ENCODE measurements at places on chromosomes 6 and 20.

GRCh38 chr6:152404086-152404857 lies 232.9 kb downstream of the SYNE1 start:
- DNase-seq, result no peak

GRCh38 chr6:165574220-165575157 lies 88.6 kb downstream of the PDE10A start:
- DNase-seq, result no peak

DNA sequence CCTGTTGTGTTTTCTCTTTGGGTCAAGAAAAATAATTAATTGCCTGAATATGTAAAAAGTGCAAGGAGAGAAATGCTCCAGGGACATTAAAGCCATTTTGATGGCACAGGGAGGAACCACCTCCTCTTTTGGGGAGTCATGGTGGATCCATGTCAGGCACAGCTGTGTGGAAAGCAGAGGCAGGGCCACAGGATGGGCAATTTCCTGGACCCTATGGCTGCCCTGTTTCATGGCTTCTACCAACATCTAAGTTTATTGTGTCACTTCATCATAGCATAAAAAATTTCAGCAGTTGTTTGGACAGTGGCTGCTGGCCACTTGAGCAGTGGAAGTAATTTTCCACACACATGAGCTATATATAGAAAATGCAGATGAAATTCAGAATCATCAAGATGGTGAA lies 238.2 kb downstream of the SYNE1 start:
- no peak for DNase-seq

- no peak for DNase-seq
Observed at GRCh38 chr6:29813809-29814208, 13.8 kb upstream of the HLA-G start.

DNA sequence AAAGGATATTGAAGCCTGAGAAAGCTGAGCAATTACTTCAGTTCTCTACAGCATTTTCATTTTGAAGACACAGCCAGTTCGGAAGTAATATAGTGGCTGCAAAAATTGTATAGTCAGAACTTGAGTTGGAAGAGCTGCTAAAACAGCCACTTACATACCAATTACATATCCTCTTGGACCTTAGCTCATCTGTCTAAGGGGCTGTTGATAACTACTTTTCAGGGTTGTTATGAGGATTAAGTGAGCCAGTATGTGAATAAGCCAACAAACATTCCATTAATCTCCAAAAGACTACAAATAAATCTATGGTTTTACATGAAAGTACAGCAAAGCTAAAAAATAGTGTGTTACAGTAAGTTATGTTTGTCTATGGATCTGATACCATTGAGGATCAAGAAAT lies 59.7 kb downstream of the TMEM200A start:
- DNase-seq, result peak; percentile 8

DNA sequence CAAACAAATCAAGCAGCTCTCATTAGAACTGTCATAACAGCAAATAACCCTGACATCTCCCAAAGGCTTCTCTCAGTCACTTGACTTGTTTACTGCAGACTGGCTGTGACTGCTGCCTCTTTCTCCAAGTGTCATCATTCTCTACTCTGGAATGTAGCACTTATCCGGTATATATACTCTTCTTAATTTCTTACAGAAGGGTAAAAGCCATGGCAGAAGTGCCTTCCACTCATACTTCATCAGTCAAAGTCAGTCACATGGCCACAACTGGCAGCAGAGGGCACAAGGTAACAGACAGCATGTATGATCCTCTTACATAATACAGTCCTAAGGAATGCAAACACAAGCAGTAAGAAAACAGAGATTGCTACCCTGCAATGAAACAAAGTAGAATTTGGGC lies 9.3 kb downstream of the NAPB start:
- no peak for DNase-seq

DNA sequence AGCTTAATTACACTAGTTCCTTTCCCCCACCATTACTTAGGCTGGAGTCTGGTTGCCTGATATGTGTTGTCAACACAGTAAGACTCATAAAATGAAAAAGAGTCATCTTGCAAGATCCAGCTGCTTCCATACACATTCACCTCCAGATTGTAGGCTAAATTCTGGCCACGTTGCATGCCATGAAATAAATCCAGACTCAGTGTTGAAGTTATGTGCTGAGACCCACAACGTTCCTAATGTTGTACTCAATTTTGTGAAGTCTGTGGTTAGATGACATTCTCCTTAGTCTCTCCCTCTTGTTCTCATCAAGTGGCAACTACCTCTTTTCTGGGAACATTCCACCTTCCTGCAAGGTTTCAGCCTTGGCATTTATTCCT lies 212.3 kb downstream of the LMBRD1 start:
- DNase-seq, result peak; percentile 69

DNA sequence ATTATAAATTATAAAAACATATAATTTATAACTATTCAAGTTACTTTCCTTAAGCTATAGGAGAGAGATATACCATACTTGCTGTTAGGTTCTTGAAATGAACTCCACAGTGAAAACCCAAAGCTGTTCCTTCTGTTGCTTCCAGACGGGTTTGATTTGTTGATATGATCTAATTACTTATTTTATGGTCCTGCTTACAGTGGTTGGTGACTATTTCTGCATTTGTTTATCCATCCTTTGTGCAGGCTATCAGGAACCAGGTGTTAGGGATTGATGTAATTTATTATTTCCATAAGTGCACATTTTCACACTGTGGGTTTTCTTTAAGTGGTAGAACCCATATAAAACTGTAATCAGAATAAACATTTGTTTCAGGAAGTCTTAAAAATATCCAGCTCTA lies 167.1 kb downstream of the KIF6 start:
- DNase-seq, result no peak

DNA sequence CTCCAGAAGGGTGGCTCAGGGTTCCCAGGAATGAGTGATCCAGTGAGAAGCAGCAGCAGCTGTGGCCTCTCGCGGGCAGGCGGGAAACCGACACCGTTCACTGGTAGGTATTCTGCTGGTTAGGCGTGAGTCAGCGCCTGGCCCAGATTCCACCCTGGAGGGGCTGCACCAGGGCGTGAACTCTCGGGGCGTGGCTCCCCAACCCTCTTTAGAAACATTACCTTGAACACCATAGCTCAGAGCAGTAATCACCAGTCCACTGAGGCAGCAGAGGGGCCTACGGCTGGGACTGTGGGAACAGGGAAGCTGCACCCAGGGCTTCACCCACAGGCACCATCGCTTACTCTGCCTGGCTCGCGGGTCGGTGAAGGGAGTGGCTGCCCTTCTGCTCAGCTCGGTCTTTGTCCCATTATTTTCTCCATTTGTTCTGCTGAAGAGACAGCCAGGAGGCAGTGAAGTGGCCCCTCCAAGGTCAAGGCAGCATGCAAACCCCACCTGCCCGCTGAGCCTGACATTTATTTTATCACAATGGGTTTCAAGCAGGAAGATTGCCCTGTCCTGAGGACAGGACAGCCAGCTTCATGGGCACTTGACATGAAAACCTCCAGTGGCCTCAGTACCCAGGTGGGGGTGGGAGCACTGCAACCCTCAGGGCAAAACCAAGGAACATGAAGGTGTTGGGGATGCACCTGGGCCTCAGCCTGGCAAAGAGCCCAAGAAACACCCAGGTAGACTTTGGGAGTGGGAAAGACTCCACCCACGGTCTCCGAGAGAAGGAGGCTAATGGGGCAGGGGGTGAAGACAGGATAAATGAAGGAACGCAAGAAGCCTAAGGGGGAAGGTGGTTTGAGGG lies 51.0 kb upstream of the CD93 start:
- peak; percentile 68 for DNase-seq

DNA sequence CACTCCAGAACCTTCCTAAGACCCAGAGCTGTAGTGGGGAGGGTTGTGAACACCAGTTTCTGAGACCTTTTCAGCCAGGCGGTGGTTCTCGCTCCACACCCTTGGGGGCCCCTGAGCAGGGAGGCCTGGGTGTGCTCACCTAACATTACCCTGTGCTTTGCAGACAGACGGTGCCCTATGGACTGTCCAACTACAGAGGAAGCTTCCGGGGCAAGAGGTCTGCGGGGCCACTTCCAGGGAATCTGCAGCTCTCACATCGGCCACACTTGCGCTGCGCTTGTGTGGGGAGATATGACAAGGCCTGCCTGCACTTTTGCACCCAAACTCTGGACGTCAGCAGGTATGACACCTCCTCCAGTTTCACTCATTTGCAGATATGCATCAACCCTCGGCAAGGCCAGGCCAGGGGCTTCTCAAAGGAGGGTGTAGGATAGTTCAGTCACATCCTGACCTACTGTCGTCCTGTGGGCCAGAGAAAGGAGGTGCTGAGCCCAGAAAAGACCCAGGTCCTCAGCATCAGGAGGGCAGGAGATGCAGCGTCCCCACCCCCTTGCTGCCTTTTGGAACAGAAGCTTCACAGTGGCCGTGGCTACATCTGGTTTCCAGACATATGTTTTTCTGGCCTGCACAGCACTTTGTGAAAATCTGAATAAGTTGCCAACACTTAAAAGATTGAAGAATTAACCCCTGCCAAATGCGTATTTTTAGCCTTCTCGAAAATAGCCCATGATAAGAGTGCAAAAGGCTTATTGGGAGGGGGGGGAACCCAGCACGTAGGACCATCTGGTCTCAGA lies 20.6 kb downstream of the EDN3 start:
- DNase-seq, result no peak

GRCh38 chr6:149969635-149970034 lies 5.9 kb downstream of the ULBP1 start:
- no peak for DNase-seq

GRCh38 chr6:142152746-142153145 lies 5.7 kb downstream of the VTA1 start:
- no peak for DNase-seq

- DNase-seq, result no peak
Observed at GRCh38 chr20:51388756-51389542, 153.6 kb downstream of the NFATC2 start.

DNA sequence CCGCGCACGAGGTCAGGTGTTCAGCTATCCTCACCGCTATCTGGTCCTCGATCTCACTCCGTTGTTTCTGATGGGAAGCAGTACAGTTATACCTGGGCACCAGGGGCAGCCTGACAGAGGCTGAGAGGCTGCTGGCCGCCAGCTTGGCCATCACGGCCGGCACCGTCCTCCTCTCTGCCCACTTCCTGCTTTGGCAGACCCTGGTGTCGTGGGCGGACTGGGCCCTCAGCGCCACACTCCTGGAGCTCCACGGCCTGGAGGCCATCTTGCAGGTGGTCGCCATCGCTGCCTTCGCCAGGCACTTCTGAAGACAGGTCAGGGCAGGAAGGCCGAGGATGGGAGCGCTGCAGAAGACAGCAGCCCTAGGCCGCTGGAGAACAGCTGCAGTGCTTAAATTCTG lies 35.2 kb downstream of the NHSL1 start:
- DNase-seq, result no peak

- DNase-seq, result no peak
Observed at GRCh38 chr20:36133821-36134220, 20.7 kb upstream of the EPB41L1 start.

- no peak for DNase-seq
Observed at GRCh38 chr20:33558348-33559144, 68.7 kb downstream of the CBFA2T2 start.

DNA sequence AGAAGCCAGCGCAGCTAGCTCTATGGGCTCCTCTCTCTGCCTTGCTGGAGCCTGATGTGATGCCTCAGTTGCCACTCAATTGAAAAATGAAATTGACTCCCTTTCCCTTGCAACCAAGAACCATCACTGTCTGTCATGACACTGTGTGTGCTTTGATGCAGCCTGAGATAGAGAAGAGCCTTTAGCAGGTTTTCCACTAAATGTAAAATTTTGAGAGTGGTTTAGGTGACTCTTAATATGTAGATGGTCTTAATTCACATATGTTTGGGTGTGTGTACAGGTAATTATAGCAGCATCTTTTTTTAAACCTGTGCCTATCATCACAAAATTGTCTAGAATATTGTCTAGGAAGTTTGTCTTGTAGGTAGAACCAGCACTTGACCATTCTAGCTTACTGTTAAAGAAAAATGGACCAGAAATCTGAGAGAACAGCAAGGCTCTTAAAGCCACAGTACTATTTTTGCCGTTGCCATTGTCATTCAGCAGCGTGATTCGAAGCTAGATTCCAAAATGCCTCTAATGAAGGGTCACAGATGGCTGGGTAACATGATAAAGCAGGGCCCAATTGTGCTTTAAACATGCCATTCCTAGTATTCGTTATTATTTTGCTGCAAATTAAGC lies 1.3 kb downstream of the ARFGEF3 start:
- DNase-seq, result no peak

- DNase-seq, result no peak
Observed at GRCh38 chr20:16417001-16417400, 156.2 kb downstream of the KIF16B start.

DNA sequence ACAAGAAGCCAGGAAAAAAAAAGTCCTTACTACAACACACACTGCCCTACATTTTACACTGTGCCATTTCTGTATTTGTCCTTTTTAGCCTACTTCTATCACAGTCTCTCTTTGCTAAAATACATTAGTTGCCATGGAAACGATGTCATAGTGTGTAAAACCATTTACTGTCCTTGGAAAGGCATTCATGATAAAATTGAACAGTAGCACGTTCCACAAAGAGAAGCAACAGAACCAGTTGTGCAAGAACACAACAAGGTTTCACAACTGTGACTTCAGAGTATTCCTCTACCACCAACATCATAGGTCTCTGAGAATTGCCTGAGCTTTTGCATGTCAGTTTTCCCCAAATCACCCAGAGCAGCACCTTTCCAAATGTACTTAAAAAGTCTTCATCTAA lies 20.5 kb downstream of the FYN start:
- DNase-seq, result peak; percentile 55

DNA sequence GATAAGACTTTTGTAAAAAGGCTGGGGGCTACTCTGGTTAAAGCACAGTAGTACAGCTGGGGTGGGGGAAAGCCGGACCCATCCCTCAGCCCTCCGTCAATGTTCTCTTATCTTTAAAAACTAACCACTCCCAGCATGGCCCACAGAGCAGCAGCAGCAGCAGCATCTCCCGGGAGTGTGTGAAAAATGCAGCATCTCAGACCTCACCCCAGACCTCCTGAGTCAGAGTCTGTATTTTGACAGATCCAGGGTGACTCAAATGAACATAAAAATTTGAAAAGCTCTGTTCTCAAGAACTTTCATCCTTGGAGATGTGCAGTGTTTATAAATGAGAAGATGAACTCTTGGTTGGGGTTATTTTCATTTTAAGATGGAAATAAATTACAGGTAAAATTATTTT lies 277.7 kb upstream of the ECI2 start:
- DNase-seq, result no peak

DNA sequence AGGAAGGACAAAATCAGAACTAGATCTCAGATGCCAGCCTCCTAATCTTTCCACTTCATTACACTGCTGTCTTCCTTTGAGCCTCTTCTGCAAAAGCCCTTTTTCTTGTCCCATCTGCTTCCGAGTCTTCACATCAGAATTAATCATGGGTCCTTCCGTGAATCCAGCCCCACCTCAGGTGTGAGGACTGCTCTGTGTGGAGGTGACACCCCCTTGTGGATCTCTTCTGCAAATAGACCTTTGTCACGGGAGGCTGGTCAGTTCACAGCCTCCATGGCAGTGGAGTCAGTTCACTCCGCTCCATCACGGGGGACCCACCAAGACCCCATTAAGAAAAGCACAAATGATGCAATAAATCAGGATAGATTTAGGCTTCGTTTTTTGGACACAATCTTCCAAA lies 171.1 kb downstream of the ADAT2 start:
- no peak for DNase-seq

- DNase-seq, result peak; percentile 5
Observed at GRCh38 chr6:24520929-24521546, 26.3 kb downstream of the ALDH5A1 start.

GRCh38 chr6:45555981-45556771 lies 178.4 kb upstream of the SUPT3H start:
- DNase-seq, result peak; percentile 86

GRCh38 chr20:52166150-52166549 lies 25.4 kb downstream of the ZFP64 start:
- DNase-seq, result no peak
